Muscle of arm (tissue), 14 donors: ENCODE measurements at places on chromosomes 11 and 22. TPM values are rescaled to one million over a fixed set of nuclear protein-coding genes. Genes with fewer than 3 reads are reported as not detected.

The FZD4 gene
- 28.0 TPM for polyA plus RNA-seq

The SOX10 gene
- 7.8 TPM for polyA plus RNA-seq

The TRIM51 gene
- not detected for polyA plus RNA-seq

The TRPC6 gene
- polyA plus RNA-seq, result 21.4 TPM

The MOV10L1 gene
- polyA plus RNA-seq, result 0.26 TPM

The RANGAP1 gene
- polyA plus RNA-seq, result not detected

The SLC22A8 gene
- not detected for polyA plus RNA-seq

The KCNJ5 gene
- polyA plus RNA-seq, result 2.1 TPM

The HEPN1 gene
- polyA plus RNA-seq, result not detected

The LYVE1 gene
- 84.8 TPM for polyA plus RNA-seq

The PHF21B gene
- 0.40 TPM for polyA plus RNA-seq

The UBE2L6 gene
- 27.3 TPM for polyA plus RNA-seq

The SCGB1A1 gene
- not detected for polyA plus RNA-seq

The BEST1 gene
- polyA plus RNA-seq, result 7.7 TPM

GRCh38 chr11:92769112-92769511 is 200.3 kb upstream of the MTNR1B start:
- no peak for DNase-seq

DNA sequence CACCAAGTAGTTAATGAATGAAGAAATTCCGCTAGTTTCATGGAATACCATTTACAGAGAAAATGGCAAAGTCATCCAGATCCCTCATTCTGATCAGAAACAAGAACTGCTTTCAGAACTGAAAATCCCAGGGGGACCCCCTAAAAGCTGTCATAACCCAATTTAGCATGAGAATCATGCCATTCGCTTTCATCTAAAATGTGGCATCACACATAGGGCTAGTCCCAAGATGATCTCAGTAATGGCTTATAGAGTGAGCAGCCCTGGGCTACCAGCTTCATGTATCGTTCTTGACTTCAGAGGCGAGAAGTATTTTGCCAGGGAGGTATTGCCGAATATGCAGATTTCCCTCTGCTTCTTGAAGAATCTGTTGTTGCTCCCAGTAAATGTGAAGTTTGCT is 134.0 kb downstream of the TTC17 start:
- no peak for DNase-seq

DNA sequence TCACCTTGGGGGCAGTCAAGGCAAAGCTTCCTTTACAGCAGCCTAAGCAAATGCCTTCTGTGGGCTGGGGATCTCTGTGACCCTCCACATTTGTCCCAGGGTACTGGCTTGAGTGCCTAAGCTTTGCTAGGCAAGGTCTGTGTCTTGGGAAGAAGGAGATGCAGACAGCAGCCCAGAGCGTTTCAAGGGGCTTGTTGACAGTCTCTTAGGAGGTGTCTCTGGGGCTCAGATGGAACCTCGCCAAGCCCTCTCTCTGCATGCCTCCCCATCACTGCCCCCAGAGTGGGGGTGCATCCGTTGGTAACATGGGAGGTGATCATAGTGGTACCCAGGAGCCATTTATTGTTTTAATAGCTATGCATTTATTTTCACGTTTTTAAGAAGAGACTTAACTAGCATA is 29.1 kb upstream of the TMPRSS4 start:
- DNase-seq, result no peak

DNA sequence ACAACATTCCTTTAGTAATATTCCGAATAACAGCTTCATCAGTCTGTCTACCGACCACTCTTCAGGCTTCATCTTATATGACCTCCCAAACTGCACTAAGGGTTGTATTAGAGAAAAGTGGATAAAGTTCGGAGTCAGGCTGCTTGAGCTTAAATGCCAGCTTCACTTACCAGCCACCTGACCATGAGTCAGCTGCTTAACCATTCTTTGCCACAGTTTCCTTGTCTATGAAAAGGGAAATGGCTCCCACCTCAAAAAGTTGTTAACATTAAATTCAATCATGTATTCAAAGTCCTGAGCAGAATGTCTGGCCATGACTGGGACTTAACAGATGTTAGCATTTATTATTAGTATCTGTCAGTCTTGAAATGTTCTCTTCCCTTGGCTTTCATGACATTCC is 20.9 kb downstream of the LIMK2 start:
- no peak for DNase-seq

DNA sequence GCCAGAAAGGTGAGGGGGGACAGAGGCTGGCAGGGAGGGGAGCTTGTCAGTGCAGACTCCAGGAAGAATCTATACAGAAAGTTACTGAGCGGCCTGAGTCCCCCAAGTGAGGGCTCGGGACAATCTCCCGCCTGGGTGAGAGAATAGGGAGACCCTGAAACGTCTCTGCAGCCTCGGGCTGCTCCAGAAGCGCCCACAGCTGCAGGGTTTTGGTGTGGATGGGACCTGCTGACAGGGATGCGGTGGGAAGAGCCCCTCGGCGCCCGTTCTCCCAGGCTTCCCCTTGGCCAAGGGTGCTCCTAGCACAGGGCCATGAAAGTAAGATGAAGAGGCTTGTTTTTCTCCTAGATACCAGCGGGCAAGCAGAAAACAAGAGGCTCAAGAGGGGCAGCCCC is 743 bp upstream of the RCE1 start:
- no peak for DNase-seq

- DNase-seq, result no peak
These were observed 71.6 kb upstream of the PICALM start for GRCh38 chr11:86140334-86140990.

DNA sequence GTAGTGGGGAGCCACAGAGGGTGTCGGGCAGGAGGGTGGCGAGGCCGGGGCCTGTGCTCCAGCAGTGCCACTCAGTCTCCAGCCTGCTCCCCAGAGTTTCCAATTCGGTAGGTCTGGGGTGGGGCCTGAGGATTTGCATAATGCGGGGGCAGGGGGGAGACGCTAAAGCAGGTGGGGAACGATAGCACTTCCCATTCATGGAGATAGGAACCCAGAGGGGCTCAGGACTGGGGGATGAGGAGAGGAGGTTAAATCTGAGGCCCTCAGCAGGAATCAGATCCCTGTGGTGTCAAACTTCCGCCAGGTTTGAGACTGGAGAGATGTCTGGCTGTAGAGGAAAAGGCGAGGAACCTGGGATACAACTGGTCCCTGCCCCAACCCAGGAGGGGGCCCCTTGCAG is 29.8 kb downstream of the WNT11 start:
- no peak for DNase-seq

- DNase-seq, result no peak
These were observed 13.8 kb downstream of the PLXNB2 start for GRCh38 chr22:50293441-50294318.

GRCh38 chr11:56522008-56522407 is 21.0 kb downstream of the OR5M11 start:
- DNase-seq, result no peak

GRCh38 chr22:42180349-42180842 is 49.8 kb upstream of the CYP2D6 start:
- DNase-seq, result peak; percentile 76

- peak; percentile 49 for DNase-seq
These were observed 94.7 kb upstream of the RASSF10 start for GRCh38 chr11:12914400-12914912.

DNA sequence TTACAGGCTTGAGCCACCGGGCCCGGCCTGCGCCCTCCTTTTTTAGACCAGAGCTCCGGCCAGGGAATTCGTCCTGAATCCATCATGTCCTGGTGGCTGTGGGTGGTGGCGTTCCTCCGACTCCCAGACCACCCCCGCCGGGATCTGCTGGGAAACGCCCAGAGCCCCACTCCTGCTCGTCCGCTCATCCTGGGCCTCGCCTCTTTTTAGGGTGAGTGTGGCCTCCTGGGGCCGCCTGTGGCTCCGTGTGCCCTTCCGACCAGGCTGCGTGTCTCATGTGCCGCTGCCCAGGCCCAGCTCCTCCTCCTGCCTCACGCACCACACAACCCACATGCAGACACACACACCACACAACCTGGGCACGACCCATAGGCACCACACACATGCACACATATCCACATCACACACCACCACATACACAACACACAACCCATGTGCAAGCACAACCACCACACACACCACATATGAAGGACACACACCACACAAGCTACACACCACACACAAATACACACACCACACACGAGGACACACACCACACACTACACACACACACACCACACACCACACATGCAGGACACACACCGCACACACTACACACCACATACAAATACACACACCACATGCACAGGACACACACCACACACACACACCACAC is 946.2 kb downstream of the BRD1 start:
- DNase-seq, result no peak

GRCh38 chr11:70742553-70743291 is 344.4 kb downstream of the CTTN start:
- DNase-seq, result no peak

DNA sequence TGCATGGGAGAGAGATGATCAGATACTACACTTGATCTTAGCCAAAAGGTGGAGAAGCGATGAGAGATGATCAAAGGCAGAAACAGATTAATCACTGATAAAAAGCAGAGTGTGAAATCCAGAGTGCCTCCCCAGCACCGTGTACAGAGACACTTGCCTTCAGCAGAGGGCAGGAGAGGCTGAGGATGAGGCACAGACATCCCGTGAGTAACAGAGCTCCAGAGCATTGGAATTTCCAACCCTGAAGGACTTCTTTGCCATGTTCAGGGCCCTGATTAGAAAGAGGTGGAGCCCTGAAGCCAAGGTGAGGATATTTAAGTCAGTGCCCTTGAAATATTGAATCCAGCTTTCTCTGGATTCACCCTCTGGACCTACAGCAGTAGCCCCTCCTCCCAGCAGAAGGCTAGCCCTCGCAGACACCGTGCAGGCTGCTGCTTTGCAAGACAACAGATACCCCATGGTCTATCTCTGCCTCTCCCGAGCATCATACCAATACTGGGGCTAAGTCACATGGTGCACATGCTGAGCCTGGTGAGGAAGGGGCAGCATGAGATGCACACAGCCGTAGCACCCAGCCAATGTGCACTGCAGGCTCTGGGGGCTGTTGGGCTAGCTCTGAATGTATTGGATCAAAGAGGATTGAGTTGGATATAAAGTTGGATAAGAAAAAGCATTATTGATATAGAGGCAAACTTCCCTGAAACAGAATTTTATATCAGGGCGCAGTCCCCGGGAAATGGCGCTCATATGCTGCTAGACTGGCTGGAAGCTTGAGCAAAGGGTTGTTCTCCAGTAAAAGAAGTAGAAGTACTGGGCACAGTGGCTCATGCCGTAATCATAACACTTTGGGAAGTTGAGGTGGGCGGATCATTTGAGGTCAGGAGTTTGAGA is 200.3 kb upstream of the B3GAT1 start:
- DNase-seq, result no peak

GRCh38 chr11:50098186-50098725 is 65.6 kb downstream of the OR4C45 start:
- DNase-seq, result no peak

- DNase-seq, result no peak
These were observed 35.0 kb downstream of the PPFIBP2 start for GRCh38 chr11:7548659-7549274.

DNA sequence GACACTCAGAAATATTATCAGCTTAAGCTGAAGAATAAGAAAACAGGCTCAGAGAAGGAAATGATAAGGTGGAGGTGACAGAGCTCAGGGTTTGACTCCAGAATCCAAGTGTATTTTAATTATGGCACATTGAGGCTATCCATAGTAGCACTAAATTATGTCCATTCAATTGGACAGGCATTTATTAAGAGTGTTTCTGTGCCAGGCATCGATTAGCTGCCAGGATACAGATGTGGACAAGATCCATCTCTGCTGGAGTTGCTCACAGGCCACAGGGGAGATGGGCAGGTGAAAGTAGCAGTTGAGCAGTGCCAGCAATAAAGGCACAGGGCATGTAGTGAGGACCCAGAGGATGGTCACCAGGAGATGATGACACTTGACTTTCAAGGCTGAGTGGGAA is 592.5 kb downstream of the INSC start:
- DNase-seq, result no peak

DNA sequence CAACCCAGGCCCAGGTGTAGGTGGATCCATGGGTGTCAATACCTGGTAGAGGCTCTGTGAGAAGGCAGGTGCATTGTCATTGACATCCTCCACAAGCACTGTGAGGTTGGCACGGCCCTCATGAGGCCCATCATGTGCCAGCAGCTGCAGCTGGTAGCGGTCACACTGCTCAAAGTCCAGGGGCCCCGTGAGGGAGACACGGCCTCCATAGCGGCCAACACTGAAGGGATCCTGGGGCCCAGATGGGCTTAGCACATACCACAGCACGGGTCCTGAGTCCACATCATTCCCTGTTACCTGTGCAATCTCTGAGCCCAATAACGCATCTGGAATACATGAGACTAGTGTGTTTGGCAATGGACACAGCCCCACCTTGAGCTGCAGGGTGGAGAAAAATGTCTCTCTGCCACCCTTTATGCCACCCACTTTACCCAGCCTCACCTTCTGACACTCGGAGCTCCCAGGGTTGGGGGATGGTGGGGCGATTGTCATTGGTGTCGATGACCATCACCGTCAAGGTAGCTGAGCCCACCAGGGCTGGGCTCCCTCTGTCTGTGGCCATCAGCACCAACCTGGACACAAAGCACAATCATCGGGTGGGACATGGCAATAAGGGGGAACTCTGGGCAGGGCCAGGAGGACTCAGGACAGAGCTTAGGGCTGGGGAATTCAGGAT is 6.1 kb upstream of the TPP1 start:
- DNase-seq, result no peak

- DNase-seq, result no peak
These were observed 3.3 kb downstream of the SYT7 start for GRCh38 chr11:61577383-61578118.

- DNase-seq, result no peak
These were observed 2.9 kb upstream of the MTFP1 start for GRCh38 chr22:30422481-30423300.

DNA sequence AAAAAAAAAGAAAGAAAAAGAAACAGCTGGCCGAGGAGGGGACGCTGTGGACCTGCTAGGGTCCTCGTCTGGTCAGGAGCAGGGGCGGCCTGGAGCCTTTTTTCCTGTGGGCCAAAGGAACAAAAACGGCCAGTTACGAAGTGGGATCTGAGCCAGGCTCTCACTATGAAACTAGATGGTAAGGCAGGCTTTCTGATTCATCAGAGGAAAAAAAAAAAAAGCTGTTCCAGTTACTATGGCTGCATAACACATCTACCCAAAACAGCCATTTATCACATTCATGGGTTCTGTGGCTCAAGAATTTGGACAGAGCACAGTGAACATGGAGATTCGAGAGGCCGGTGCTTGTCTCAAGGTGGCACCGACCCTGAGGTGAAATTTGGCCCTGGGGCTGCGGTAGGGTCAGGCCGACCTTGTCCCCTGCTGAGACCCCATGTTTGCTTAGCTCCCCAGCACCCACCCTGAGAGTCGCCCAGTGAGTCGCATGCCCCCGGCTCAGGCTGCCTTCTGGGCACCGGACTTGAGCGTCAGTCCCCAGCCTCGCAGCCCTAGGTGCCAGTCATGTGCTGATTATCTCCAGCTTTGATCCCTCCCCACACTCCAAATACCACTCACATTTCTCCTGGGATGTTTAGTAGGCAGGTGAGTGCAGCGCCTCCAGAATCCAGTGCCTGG is 34.2 kb downstream of the MRGPRD start:
- DNase-seq, result peak; percentile 48

- DNase-seq, result peak; percentile 52
These were observed 737 bp downstream of the RBM4 start for GRCh38 chr11:66639066-66639813.
